Natural killer cell treated with Interleukin-12 subunit alpha and Interleukin-12 subunit beta and Interleukin-15 and Interleukin-18, amount 100 ng/mL, for 72 hours (primary cell): ENCODE measurements at places on chromosomes 1 and 21. TPM values are rescaled to one million over a fixed set of nuclear protein-coding genes. Genes with fewer than 3 reads are reported as not detected.

DNA sequence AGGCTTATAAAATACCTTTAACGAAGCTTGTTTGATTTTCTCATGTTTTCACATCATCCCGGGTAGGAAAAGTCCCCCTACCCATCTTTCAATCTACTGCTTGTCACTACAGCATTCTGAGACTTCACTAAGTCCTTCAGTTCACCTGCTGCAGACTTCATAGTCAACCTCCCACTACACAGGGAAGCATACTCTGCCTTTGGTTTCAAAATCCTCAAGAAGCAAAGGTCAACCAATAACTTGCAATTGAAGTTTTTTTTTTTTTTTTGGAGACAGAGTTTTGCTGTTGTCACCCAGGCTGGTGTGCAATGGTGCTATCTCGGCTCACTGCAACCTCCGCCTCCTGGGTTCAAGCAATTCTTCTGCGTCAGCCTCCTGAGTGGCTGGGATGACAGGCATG lies 4.7 kb upstream of the PTPN22 start:
- H3K27me3 ChIP-seq, result no peaks in the 10 kb centered on the region
- H3K4me1 ChIP-seq, result peaks cover 87% of the 10 kb centered on the region
- DNase-seq, result no peak

GRCh38 chr21:29777160-29777559 lies 162.6 kb downstream of the GRIK1 start:
- DNase-seq, result no peak
- H3K27ac ChIP-seq, result no peak overlapping the region
- H3K36me3 ChIP-seq, result no peaks in the 10 kb centered on the region
- H3K4me1 ChIP-seq, result no peaks in the 10 kb centered on the region
- no peak overlapping the region for H3K4me3 ChIP-seq

GRCh38 chr1:46585312-46585938 lies 18.6 kb downstream of the MKNK1 start:
- no peak for DNase-seq
- no peaks in the 10 kb centered on the region for H3K27me3 ChIP-seq
- peaks cover 28% of the 10 kb centered on the region for H3K4me1 ChIP-seq
- peaks cover 22% of the 10 kb centered on the region for H3K36me3 ChIP-seq
- H3K4me3 ChIP-seq, result no peak overlapping the region

The GNAT2 gene
- total RNA-seq, result not detected
